ENCODE measurements at places on chromosomes 13 and 19. TPM values are rescaled to one million over a fixed set of nuclear protein-coding genes. Genes with fewer than 3 reads are reported as not detected.

DNA sequence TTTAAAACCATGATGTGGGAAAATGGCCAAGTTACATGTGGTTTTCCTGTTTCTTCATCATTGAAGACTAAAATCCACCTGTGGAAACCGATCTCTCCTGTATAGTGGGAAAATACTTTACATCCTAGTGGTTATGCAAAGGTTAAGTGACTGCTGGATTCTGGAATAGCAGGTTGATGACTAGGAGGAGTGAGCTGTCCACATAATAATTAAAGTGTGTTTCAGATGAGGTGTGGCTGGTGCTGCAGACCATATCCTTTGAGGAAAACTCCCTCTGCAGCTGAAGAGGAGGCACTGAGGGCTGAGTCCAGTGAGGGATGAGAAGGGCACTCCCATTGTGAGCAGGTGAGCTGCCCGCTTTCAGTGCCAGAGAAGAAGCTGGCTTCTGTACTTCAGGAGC, 43.2 kb downstream of the DCLK1 start:
- no peak for DNase-seq

DNA sequence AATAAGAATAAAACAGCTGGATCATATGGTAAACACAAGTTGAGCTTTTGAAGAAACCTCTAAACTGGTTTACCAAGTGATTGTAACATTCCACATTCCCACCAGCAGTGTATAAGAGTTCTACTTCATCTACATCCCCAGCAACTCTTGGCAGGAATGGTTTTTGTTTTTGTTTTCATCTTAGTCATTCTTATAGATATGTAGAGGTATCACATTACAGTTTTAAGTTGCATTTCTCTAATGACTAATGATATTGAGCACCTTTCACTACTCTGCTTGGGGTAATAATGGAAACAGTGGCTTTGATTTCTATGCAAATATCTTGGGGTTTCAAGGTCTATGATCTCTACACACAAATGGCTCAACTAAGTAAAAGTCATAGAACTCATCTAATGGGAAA, 614.5 kb downstream of the TBC1D4 start:
- DNase-seq: no peak

GRCh38 chr13:107138486-107138885, 570.5 kb upstream of the ARGLU1 start:
- DNase-seq: no peak

- peak; percentile 27 for DNase-seq
Observed at GRCh38 chr13:21625366-21625765, 21.4 kb upstream of the MICU2 start.

DNA sequence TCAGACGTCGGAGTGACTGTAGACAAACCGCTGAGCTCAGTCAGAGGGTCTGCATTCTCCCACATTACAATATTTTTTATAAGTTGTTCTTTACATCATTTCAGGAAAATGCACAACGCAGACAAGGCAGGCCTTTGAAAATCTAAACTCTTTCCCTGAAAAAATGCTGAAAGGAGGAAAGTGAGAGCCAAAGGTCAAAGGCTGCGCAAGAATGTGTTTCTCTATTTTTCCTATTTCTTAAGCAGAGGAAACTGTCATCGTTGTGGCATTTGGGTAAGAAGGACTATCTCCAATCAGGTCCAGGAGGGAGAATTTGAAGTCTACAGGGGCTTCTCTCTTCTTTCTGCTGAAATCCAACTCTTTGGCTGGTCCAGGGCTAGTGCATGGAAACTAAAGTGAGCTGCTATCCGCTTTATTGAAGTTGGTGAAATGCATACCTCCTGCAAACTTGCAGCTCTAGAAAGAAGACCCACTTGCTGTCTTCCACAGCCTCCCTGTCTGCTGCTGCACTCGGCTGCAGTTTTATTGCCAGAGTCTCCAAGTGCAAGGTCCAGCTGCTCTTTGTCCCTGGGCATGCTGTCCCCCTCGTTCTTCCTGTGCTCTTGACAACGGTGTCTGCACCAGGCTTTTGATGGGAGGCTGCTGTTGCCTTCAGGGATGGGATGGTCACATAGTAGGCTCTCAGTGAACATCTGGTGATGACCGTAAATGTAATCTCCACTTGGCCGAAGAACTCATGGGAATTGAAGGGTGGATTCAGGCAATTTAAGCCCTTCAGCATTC, 31.2 kb downstream of the ZNF536 start:
- no peak for DNase-seq

DNA sequence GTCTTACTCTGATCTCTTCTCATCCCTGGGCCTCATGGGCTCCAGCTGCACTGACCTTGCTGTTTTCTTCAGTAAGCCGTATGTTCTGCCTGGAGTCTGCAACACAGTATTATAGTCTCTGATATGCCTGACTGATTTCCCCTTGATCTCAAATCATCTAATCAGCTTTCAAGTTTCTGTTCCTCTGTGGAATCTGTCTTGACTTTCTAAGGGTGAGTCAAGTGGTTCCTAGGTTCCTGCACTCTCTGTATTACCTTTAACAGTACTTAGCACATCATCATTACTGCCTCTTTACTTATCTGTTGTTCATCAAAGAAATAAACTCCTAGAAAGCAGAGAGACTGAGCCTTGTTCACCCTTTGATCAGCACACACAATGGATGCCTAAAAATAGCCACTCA, 350.7 kb downstream of the LMO7 start:
- DNase-seq: peak; percentile 8

- DNase-seq: peak; percentile 88
Observed at GRCh38 chr19:19170053-19170872, at the start of gene MEF2B. Gene MEF2B, minus strand, starts transcription at chr19:19170263. Its CDS starts 19,528 bp downstream, at chr19:19150735.

- no peak for DNase-seq
Observed at GRCh38 chr13:83221813-83222241, 660.4 kb downstream of the SLITRK1 start.

Gene ADGRE2
- total RNA-seq: 0.89 TPM

Gene PALM3
- total RNA-seq: not detected

Gene ARHGAP45
- 523 TPM for total RNA-seq

Gene USHBP1
- 0.12 TPM for total RNA-seq

Gene RPS28
- total RNA-seq: 2,579 TPM

Gene TDRD3
- 23.7 TPM for total RNA-seq

Gene CYP4F12
- not detected for total RNA-seq
